B cell (primary cell): ENCODE measurements at places on chromosomes 3 and 15.
A peak's percentile ranks its signal among the peaks of the same experiment; 100 is the strongest.

DNA sequence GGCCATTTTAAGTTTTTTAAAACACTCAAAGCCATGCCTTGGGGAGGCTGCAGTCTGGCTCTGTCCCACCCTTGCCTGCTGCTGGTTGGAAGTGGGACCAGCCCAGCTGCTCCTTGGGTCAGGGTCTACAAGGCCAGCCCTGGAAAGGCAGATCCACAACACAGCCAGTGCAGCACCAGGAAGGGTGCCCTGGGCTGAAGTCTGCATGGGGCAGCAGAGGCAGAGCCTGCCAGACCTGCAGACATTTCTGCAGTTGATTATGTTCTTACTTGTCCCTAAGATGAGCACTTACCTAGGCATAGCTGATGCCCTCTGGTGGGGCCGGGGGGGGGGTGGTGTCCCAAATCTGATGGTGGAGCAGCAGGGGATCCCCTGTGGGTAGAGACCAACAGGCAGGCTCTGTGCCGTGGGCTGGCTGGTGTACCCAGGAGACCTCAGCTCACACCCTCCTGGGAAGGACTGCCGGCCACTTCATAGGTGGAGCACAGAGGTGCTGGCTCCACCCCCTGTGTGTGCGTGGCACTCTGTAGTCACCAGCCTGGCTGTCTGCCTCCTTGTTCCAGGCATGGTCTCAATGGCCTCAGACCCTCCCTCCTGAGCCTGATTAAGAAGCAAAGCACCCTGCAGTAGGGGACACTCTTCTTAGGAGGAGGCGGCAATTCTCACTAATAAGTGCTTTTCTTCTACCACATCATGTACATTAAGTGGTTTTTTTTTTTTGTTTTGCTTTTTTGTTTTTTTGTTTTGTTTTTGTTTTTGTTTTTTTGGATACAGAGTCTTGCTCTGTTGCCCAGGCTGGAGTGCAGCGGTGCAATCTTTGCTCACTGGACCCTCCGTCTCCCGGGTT is 97.4 kb upstream of the KLF13 start:
- DNase-seq: peak; percentile 68

- no peak for DNase-seq
Measured at GRCh38 chr3:170361711-170362110, 4.2 kb downstream of the SKIL start.

GRCh38 chr3:13509059-13509815 is 29.1 kb downstream of the HDAC11 start:
- no peak for DNase-seq

GRCh38 chr15:66071921-66072295 is 181.6 kb downstream of the MEGF11 start:
- no peak for DNase-seq

GRCh38 chr3:38834110-38834509 is 18.1 kb upstream of the SCN10A start:
- no peak for DNase-seq

DNA sequence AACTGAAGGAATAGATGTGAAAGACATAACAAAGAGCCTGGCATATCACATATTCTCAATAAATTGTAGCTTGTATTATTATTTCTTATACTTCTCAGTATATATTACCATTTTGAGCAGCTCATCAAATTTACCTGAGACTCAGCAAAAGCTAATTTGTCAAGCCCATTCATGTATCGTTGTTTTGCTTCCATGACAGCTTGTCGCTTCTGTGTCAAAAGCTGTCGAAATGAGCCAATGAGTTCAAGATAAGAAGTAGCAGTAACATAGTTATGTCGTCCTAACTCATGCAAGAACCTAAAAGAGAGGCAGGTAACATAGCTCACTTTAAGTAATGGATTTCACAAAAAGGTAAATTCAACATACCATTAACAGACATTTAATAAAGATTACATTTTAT is 93.8 kb upstream of the ASB14 start:
- DNase-seq: no peak
